ENCODE measurements at places on chromosomes 3 and 15.

DNA sequence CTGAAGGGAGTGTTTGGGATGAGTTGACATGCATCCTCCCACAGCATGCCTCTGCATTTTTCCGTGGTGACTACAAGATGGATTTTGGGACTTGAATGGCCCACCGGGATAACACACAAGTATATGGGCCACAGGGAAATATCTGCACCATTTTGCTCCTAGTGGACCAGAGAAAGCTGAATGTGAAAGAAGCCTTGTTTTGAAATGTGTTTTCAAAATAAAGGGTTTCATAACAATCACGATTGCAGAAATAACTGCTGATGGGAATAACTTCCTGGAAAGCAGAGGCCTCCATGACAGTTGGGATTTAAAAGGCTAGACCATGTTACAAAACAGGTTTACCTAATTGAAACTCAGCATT lies 77.5 kb upstream of the PRR23C start:
- no peak for DNase-seq

DNA sequence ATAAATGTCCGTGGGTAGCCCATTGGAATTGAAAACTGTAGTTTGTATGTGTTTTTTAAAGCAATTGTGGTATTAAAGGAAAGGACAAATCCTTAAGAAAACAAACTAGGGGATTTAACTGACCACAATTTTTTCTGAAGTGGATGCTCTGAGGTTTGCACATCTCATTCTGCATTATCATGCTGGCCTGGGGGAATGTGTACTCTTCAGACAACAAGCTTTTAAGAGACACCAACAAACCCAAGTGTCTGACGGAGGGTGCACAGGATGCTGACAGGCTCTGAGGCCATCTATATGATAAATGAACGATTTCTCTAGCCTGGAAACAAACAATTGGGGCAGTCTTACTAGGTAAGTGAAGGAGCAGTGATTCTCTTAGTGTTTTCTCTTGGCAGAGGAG lies 9.1 kb downstream of the LINS1 start:
- DNase-seq: no peak

GRCh38 chr15:34182942-34183341 lies 27.0 kb downstream of the KATNBL1 start:
- no peak for DNase-seq

GRCh38 chr3:38039899-38040261 lies 872 bp downstream of the DLEC1 start:
- no peak for DNase-seq

- DNase-seq: no peak
Measured at GRCh38 chr15:80689716-80690115, 5.4 kb upstream of the ABHD17C start.

- no peak for DNase-seq
Measured at GRCh38 chr3:43503067-43503728, 118.6 kb downstream of the ANO10 start.

- DNase-seq: no peak
Measured at GRCh38 chr15:40430271-40430805, 10.4 kb upstream of the BAHD1 start.

DNA sequence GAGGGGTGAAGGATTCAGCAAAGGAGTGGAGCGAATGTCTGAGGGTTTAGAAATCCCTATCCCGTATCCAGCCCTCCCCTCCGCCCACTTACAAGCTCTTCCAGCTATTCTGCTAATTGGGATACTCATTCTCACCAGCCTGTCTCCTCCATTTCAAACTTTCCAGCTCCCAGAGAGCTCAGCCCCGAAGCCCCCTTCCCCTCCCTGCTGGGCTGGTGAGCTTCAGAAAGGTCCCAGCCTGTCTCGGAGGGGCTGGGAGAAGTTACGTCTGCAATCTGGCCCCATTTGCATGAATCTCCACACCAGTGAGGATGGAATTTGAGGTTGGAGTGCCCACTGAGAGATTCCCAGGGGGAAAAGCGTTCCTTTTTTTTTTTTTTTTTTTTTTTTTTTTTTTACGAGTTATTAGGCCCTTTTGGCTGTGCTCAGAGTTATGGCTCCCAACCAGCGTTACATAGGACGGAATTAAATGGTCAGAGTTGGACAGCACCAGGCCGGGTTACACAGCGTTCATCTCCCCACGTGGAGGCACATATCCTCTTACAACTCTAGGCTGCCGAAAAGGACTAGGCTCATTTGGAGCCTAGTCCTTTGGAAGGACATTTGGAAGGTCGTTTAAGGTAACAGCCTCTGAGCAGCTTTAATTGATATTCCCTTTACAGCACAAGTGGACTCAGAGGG lies 34.6 kb downstream of the FGD5 start:
- DNase-seq: no peak

DNA sequence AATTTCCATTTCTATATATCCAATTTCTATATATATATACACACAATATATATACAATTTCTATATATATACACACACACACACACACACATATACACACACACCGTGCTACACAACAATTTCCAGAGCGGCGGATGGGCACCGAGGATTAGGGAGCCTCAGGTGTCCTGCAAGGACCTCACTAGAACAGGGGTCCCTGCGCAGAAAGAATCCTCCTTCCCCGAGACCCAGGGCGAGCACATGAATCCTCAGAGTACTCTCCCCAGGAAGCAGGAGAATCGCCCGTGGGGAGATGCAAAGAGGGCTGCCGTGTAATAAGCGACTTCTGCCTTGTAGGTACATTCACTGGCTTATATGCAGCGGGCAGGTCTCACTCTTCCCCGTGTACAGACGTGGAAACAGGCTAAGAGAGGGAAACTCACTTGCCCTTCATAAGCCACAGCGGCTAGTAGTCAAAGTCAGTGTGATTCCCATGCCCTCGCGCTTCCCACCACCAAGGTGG lies 467 bp downstream of the PIF1 start:
- no peak for DNase-seq

GRCh38 chr3:186588632-186589031 lies 18.1 kb downstream of the DNAJB11 start:
- no peak for DNase-seq

DNA sequence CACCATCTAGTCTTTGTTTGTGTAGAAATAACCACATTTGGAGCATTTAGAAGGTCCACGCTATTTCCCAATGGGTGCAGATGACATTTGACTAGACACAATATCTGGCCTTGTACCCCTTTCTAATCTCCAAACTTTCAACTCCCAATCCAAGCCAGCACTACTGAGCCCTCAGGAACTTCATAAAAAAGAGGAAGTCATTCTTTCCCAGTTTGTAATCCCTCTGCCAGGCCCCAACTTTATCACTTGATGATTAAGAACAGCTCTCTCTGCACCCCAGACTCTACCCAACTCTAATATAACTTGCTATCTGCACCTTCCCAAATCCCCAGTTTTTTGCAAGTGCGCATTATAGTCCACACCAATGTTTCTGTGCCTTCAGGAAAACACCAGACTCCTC lies 170.2 kb downstream of the KCNMB2 start:
- no peak for DNase-seq

- no peak for DNase-seq
Measured at GRCh38 chr15:34214135-34214534, 4.2 kb upstream of the KATNBL1 start.

GRCh38 chr15:49282366-49282765 lies 112.3 kb downstream of the GALK2 start:
- no peak for DNase-seq

DNA sequence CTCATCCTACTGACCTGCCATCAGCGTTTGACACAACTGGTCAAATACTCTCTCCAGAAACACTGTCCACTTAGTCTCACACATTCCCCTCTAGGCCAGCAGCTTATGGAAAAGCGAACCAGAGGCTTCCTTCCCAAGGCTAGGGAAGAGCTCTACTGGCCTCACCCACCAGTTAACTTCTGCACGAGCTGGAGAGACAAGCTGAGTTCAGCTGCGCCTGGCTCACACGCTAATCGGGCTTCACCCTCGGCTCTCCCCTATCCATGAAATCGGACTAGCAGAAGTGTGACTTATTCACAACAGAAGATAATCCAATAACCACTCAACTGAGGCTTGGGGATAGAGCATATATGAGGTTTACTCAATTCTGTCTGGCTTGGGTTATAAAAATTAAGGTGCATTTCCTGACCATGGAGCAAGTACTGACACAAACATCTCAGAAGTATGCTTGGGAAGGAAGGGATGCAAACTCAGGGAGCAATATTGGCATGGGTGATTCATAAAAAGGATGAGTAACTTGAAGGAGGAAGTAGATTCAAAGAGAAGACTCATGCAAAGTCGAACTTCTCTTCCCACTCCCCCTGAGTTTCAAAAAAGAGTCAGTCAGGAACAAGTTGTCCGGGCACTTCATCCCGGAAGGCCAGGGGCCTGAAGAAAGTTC lies 73.1 kb downstream of the XXYLT1 start:
- no peak for DNase-seq
